Right cardiac atrium (tissue), 5 donors: ENCODE measurements at places on chromosomes 7 and 10. TPM values are rescaled to one million over a fixed set of nuclear protein-coding genes. Genes with fewer than 3 reads are reported as not detected.

DNA sequence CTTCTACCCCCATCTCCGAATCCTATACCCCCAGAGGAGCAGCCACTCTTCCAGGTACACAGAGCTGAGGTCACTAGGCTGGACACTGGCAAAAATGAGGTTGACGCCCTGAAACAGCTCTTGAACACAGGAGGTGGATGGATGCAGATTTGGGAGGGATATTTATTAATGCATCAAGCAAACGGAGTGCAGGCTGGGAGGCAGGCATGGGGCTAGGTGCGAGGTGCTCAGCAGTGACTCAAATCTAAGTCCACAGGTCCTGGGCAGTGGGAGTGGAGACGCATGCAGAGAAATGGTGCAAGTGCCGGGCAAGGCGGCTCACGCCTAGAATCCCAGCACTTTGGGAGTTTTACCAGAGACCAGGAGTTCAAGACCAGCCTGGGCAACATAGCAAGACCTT, 11.0 kb downstream of the GUSB start:
- no peak for DNase-seq

- DNase-seq, result no peak
Measured at GRCh38 chr7:96135241-96135640, 186.7 kb downstream of the SLC25A13 start.

DNA sequence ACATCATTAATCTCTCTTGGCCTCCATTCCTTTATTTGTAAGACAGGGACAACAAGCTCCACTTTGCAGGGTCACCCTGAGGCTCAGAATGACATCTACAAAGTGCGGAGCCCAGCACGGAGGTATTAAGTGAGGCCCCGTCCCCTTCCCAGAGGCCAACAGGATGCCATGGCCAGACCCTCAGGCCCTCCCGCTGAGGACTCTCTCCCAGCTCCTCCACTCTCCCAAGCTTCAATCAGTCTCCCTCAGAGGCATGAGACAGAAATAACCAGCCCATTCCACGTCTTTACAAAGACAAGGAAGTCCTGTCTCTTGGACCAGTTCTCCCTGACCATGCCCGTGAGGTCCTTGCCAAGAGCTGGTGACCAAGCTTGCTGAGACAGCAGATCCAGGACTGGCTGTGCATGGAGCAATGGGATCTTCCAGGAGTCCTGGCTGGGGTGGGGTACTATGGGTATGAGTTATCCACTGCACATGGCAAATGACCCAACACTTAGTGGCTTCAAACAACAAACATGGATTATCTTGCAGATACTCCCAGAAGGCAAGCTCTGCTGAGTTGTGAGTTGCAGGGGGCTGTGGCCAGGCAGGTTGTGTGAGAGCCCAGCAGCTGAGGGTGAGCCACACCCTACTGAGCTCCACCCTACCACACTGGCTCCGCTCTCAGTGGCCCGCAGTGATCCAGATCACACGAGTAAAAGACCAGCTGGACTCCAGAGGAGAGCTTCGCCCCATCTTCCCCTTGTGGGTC, 4.3 kb upstream of the PPIF start:
- no peak for DNase-seq

The BNIP3 gene
- 64.8 TPM for polyA plus RNA-seq

The SFTPD gene
- polyA plus RNA-seq, result 0.23 TPM

DNA sequence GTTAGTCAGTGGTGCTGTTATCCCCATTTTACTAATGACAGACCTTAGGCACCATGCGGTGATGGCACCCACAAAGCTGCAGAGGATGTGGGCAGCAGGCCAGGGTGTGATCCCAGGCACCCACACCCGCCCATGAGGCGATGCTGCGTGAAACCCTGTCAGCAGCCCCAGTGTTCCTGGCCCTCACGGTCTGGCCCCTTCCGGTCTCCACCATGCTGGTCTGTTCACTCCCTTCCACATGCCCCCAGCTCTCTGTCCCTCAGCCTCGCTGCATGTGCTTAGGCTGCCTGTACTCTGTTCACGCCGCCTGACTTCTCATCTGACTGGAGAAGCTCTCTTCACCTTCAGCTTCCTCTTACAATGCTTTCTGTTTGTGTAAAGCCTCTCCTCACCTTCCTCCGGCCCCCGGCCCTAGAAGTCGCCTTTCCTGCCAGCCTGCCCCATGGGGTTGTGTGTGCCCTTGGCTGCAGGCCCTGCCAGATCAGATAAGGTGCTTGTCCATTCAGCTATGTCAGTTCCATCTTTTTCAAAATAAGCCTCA, 17.6 kb upstream of the ORAI2 start:
- DNase-seq, result no peak

DNA sequence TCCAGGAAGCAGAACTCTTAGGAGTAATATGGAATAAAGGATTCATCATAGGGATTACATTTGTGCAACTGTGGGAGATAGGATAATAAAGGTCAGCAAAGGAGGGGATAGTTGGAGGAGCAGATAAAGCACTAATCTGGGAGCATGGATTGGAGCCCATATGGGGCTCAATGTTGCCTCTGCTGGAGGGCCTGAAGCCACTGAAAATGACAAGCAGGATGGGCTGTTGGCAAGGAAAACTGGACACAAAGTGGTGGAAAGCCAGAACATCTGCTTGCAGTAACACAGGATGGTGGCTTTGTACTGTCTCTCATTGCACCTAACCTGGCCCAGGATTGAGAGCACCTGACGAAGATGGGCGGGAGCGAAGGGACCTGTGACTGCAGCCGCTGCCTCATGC, 15.0 kb upstream of the COMMD3 start:
- no peak for DNase-seq

GRCh38 chr7:5572439-5572838, 148.8 kb upstream of the TNRC18 start:
- DNase-seq, result no peak

The GPR37 gene
- 0.09 TPM for polyA plus RNA-seq

DNA sequence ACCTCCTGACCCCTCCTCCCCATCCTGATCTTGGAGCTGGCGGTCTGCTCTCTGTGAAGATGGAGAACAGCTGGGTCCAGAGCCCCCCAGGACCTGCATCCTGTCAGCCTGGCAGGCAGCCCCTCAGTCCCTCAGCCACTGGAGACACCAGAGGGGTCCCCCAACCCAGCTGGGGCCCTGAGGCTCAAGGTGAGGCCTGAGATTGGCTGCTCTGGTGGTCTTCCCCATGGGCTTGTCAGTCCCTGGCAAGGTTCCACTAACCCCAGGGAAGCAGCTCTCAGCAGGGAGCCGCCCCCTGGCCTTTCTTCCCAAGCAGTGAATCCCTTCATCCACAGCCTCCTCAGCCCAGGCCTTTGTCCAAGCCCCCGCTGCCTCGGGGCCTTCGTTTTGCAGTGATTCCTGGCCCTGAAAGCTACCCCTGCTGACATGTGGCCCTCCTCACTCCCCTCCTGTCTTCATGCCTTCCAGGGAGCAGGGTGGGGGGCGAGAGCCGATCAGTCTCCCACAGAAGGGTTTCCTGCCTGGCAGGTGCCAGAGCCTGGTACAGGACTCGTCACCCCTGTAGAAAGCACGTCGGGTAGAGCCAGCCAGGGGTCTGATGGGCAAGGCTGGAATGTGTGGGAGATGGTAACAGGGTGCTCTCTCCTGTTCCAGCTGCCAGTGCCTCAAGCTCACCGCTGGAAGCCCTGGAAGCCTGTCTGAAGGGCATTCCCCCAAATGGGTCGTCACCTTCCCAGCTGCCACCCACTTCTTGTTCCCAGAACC, 48.5 kb downstream of the ZNF467 start:
- no peak for DNase-seq

The TMEM196 gene
- not detected for polyA plus RNA-seq

DNA sequence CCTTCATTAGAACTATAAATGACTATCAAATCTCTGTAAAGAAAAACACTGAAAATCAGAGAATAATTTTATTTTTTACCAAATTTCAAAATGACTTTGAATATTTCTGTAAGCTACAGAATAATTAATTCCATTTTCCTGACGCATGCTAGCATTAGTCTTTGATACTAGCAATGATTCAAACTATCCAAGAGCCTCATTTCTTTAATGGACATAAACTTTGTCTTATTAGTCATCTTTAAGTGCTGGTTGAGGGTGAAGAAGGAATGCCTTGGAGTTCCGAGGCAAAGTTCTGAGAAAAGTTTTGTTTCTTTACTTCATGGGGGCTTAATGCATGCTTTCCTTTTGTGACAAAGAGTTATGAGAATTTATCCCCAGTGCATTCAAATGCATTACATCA, 137.3 kb downstream of the AGMO start:
- no peak for DNase-seq

GRCh38 chr10:80917636-80918035, 379.9 kb downstream of the SH2D4B start:
- no peak for DNase-seq
